ENCODE measurements at places on chromosomes 5 and 9.

- no peak for DNase-seq
These were observed 269.7 kb downstream of the ISL1 start for GRCh38 chr5:51652980-51653379.

GRCh38 chr9:126673689-126674364, 60.1 kb downstream of the LMX1B start:
- no peak for DNase-seq

DNA sequence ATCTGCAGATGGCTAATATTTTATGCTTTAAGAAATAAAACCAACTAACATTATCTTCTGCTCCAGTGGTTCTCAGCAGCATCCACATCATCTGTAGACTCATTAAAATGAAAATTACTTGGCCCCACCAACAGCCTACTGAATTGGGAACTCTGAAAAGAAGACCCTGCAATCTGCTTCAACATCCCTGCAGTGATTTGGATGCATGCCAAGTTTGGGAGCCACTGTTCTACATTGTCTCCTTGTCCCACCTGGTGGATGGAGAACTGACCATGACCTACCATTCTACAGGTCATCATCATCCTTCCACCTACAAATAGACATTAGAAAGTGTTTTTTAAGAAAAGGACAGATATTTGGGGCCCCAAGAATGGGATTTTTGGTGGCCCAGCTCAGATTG, 71.1 kb downstream of the ACER2 start:
- no peak for DNase-seq

- DNase-seq: no peak
These were observed 21.6 kb downstream of the GAS1 start for GRCh38 chr9:86925686-86926085.

DNA sequence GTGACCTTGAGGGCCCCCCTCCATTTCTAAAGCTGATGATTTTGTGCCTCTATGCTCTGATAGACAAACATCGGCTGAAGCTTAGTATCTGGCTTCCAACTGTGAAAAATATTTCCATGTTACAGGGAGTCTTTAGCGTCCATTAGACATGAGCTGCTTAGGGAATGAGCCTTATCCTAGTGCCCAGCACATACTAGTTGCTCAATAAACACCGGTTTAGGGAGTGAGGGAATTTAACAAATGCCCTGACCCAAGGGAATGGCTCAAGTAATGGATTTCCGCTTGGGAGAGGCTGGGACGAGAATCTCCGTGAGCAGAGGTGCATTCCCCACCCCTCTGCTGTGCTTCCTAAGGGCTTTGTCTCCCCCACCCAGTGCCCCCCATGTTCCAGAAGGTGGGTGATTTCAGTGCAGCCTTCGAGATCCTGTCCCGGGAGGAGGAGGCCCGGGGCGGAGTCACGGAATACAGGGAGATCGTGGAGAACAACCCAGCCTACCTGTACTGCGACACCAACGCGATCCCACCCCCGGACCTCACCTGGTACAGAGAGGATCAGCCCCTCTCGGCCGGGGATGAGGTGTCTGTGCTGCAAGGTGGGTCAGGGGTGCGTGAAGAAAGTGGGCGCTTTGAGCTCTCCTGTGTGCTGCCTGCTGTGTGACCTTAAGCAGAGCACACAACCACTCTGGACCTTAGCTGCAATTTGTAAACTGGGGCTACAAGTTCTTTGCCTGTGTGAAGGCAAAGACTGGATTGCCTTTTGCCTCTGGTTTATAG, 65.7 kb upstream of the ASS1 start:
- DNase-seq: no peak

- no peak for DNase-seq
These were observed 554.0 kb downstream of the TLE4 start for GRCh38 chr9:80125731-80126264.

- no peak for DNase-seq
These were observed 1.0 kb upstream of the TSLP start for GRCh38 chr5:111070272-111071134.

GRCh38 chr5:109959652-109960051, 269.9 kb downstream of the MAN2A1 start:
- DNase-seq: no peak

DNA sequence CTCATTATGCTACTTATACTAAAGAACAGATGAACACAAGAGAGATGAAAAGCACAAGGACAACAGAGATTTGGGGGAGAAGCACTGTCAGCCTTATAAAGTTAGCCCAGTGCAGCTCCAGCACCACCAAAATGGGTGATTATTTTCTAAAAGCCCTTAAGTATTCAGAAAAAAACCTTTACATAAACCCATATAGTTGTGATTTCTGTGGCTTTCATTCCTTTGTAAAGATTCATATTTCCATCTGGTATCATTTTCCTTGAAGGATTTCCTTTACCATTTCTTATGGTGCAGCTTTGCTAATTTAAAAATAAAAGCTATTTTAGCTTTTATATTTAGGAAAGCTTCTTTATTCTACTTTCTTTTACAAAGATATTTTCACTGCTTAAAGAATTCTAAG, 311.0 kb downstream of the TMEM167A start:
- DNase-seq: no peak

DNA sequence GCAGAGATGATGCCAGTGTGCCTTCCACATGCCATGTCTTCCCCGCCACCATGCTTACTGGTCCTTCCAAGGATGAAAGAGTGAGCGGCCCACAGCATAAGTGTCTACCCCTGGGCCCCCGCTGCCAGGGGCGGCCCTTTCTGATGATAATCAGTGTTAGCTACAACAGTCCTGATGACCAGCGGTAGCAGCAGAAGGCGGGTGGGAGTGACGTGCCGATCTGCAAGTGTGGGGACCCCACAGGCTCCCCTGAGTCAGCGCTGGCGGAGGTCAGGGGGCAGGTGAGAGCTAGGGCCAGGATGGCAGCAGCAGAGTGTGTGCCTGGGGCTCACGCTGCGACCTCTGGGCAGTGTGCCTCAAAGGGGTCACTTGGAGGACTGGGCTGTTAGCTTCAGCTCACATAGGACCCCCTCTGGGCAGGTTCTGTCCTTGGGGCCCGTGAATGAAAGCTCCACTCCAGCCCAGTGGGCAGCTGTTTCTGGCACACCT, 80.4 kb downstream of the HMCN2 start:
- no peak for DNase-seq

GRCh38 chr5:147751-148150, 43.5 kb upstream of the LRRC14B start:
- no peak for DNase-seq
